ENCODE measurements at places on chromosomes 11 and 22. TPM values are rescaled to one million over a fixed set of nuclear protein-coding genes. Genes with fewer than 3 reads are reported as not detected.

DNA sequence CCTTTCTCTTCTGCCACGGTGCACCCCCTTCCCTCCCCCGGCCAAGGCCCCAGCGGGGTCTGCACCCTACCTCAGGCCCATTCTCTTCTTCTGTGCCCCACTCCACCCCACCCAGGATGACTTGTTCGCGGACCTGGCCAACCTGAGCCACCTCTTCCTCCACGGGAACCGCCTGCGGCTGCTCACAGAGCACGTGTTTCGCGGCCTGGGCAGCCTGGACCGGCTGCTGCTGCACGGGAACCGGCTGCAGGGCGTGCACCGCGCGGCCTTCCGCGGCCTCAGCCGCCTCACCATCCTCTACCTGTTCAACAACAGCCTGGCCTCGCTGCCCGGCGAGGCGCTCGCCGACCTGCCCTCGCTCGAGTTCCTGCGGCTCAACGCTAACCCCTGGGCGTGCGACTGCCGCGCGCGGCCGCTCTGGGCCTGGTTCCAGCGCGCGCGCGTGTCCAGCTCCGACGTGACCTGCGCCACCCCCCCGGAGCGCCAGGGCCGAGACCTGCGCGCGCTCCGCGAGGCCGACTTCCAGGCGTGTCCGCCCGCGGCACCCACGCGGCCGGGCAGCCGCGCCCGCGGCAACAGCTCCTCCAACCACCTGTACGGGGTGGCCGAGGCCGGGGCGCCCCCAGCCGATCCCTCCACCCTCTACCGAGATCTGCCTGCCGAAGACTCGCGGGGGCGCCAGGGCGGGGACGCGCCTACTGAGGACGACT, 15.9 kb downstream of the RTN4RL2 start:
- no peak for DNase-seq

The MUC2 gene
- not detected for total RNA-seq

DNA sequence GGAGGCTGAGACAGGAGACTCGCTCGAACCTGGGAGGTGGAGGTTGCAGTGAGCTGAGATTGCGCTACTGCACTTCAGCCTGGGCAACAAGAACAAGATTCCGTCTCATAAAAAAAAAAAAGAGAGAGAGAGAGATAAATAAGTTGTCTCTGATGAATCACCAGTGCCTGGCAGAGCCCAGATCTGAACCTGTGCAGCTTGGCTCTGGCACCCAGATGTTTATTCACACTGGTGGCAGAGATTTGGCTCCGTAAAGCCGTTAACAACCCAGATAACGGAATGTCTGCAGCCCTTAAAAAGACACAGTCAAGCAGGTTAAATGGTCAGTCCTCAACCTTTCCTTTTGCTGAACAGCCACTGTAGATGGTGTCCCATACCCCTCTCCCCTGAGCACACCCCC, 33.5 kb upstream of the RTL6 start:
- no peak for DNase-seq

GRCh38 chr11:38824573-38824972, 2226.5 kb upstream of the RAG2 start:
- DNase-seq = no peak

GRCh38 chr11:776561-777287, 563 bp downstream of the GATD1 start:
- no peak for DNase-seq

DNA sequence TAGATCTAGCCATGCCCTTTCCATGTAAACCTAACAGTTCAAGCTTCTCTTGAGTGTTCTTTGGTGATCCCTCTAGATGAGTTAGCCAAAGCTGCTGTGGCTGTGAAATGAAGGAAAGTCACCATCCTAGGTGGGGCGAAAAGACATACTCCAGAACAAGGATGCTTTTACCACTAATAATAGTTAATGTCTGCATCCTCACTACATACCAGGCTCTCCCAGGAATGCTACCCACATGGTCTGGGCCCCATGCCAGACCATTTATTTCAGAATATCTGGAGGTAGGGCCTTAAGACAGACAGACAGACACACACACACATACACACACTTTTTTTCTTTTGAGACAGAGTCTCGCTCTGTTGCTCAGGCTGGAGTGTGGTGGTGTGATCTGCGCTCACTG, 14.7 kb downstream of the ABTB2 start:
- DNase-seq = no peak

DNA sequence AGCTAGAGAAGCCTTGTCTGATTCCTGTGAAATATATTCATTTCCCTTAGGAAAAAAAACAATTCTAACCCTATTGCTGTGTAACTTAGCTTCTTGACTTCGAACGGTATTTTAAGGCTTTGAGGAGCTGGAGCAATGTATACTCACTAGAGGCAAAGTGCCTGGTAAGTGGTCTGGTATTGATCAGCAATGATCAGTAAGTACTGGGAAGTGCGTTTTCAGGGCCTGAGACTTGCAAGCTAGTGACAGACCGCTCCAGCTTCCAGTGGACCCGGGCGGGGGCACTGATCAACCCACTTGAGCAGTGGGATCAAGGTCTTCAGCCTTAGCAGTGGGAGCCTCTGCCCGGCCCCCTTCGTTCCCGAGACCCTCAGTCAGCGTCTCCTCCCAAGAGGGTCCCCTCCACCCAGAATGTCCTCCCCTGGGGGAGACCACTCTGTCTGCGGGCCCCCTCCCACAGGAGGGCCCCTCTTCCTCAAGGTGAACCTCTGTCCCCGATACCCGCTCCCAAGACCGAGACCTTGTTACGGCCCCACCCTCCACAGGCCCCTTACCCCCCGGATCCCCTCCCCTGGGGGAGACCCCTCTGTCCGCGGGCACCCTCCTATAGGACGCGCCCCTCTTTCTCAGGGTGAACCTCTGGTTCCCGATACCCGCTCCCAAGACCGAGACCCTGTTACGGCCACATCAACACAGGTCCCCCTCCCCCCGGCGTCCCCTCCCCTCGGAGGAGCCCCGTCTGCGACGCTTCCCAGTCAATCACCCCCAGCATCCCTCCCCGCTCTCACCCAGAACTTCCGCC, 452 bp upstream of the ATXN10 start:
- DNase-seq = no peak

DNA sequence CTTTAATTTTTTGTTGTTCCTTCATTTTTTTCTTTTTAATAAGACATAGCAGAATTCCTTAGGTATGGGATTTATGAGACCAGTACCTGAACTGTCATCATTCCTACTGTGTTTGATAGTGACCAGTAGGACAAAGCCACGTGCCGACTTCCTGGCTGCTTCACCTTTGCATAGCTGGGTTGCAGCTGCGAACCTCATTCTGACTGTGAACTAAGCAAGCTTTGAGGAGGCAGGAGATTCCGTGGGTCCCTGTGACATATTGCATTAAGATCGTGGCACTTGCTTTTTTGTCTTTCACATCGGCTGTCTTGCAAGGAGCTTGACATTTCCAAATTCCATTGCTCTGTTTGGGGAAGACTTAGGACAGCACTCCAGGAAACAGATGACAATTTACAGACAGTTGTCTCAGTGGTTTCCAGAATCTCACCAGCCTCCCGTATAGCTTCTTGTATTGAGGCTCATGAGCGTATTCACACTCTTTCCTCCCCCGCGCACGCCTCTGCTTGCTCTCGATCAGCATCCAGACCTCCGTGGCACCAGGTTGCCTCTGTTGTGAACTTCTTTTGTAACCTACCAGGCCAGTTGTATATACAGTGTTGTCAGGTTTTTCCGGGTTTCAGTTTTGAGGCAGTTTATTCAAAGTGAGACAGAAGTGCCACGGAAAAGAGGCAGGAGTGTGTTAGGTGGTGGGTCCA, 101.7 kb downstream of the CWC15 start:
- no peak for DNase-seq

DNA sequence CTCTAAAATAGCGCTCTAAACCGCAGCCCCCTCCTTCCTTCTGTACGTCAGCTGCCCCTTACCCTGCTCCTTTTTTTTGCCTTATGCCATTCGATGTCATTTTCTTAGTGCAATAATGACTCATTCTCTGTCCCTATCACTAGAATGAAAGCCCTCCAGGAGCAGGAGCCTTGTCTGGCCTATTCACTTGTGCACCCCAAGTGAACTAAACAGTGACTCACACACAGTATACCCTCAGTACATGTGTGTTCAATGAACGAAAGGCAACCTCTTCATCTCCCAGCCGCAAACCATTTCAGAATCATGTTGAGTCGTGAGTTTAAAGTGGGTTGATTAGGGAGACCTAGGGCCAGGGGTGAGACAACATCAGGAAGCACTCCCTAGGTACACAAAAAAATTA, 50.7 kb upstream of the SPATA19 start:
- DNase-seq = no peak

The PLAAT5 gene
- 3.1 TPM for total RNA-seq

Measured in occipital lobe (tissue), 3 donors.